WTC11 (cell line): ENCODE measurements at places on chromosomes 2 and 18.

DNA sequence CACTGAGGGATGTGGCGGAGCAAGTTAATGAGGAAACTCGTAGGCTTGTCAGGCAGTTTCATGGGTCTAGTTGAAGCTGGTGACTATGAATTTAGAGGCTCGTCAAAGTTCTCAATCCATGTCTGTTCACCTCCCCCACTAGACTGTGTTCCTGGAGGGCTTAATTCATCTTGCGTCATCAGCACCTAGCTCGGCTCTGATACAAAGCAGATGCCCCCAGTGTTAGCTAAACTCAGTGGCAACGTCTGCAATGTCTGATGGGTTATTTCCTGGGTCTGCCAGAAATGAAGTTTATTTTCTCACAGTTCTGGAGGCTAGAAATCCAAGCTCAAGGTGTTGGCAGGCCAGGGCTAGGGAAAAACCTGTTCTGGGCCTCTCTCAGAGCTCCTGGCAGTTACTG lies 140.6 kb downstream of the PID1 start:
- H3K27me3 ChIP-seq, result no peaks in the 10 kb centered on the region
- H3K27ac ChIP-seq, result no peak overlapping the region
- DNase-seq, result no peak
- no peak overlapping the region for H3K4me3 ChIP-seq
- H3K4me1 ChIP-seq, result no peaks in the 10 kb centered on the region

DNA sequence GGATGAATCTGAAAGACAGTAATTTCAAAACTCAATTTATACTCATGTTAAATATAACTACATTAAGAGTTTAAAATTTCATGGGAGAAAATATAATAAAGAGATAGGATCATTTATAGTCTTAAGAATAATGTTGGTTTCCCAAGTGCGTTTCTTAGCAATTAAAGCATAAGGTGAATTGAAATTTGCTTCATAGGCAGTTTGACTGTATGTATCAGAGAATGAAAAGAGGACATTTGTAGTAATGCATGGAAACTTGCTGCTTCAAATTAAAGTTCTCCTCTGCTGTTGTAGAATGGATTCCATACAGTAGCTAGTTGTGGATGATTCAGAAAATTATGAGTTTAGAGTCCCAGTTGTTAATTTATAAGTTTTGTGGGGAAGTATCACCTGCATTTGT lies 68.1 kb downstream of the NUP35 start:
- H3K27ac ChIP-seq, result no peak overlapping the region
- no peak for DNase-seq
- H3K4me3 ChIP-seq, result no peak overlapping the region
- H3K4me1 ChIP-seq, result no peaks in the 10 kb centered on the region

GRCh38 chr2:119960821-119961220 lies 52.1 kb upstream of the EPB41L5 start:
- H3K4me3 ChIP-seq, result no peak overlapping the region
- peaks cover 15% of the 10 kb centered on the region for H3K4me1 ChIP-seq
- DNase-seq, result no peak
- no peaks in the 10 kb centered on the region for H3K27me3 ChIP-seq

GRCh38 chr2:189584686-189585085 lies 4.1 kb upstream of the SLC40A1 start:
- peaks cover 68% of the 10 kb centered on the region for H3K27me3 ChIP-seq
- peaks cover 16% of the 10 kb centered on the region for H3K4me1 ChIP-seq
- no peak overlapping the region for H3K4me3 ChIP-seq

DNA sequence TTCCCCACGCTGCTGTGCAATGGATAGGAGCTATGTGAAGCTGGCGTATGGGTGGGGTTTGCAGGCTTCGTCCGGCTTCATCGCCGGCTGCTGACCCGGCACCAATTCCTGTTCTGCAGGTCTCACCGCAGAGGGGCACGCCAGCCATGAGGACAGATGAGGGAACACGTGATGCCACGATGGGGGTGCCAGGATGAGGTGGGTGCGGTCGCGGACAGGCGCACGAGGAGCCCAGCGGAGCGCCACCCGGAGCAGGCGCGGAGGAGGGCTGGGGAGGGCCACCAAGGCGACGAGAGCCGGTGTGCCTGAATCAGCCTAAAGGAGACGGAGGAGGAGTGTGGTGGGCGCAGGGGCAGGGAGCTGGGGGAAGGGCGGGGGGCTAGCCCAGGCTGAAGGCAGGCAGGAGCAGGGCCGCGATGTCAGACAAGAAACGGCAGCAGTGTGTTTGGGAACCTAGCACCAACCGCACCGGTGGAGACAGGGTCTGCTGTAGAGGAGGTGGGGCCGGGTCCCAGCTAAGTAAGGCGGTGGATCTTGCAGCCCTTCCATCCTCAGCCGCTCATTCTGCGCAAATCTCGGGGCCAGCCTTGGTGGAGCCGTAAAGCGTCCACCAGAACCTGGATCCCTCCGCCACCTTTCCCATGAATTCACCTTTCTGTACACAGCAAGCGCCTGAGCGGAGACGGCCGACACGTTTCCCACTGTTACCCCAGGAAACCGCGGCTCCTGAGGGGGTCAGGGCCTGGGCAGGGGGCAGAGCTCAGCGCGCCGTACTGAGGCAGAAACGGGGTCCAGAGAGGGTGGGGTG lies 17.0 kb upstream of the CD8A start:
- DNase-seq, result peak; percentile 66
- peak overlapping the region; percentile 86 for H3K4me3 ChIP-seq
- H3K36me3 ChIP-seq, result no peaks in the 10 kb centered on the region

GRCh38 chr18:58721566-58722239 lies 50.4 kb downstream of the MALT1 start:
- no peak for DNase-seq
- H3K27ac ChIP-seq, result no peak overlapping the region
- H3K27me3 ChIP-seq, result no peaks in the 10 kb centered on the region

- DNase-seq, result no peak
- H3K27me3 ChIP-seq, result no peaks in the 10 kb centered on the region; the same call in 1 of the 2 replicates
- H3K4me1 ChIP-seq, result peaks cover 10% of the 10 kb centered on the region
- no peak overlapping the region for H3K4me3 ChIP-seq
- 0 out of 2 replicates have a peak overlapping the region, but pooled peaks have one; percentile 61 for H3K27ac ChIP-seq
These were observed 65.7 kb upstream of the PPM1B start for GRCh38 chr2:44102790-44103562.

GRCh38 chr2:26913999-26914658 lies 56.3 kb upstream of the MAPRE3 start:
- H3K27me3 ChIP-seq, result peaks cover 3% of the 10 kb centered on the region; the same call in 1 of the 2 replicates
- peaks cover 24% of the 10 kb centered on the region for H3K4me1 ChIP-seq
- H3K4me3 ChIP-seq, result no peak overlapping the region
- DNase-seq, result peak; percentile 35
- H3K27ac ChIP-seq, result no peak overlapping the region

DNA sequence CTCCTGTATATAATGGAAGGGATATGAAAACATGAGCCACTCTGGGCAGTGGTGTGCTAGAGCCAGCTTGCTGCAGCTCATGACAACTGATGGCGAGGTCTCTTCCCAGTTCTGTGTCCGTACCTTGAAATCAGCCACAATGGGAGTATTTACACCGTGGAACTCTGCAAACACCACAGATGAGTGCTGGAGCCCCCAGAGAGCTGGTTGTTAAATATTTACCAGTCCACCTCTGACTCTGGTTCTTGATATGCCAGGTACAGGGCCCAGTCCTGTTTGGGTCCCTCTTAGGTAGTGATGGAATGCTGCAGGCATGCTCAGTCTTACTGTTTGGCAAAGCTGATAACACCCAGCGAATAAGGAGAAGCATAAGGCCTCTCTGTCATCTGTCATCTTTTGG lies 116.1 kb upstream of the GLI2 start:
- no peaks in the 10 kb centered on the region for H3K36me3 ChIP-seq
- H3K27ac ChIP-seq, result no peak overlapping the region
- H3K27me3 ChIP-seq, result peaks cover 3% of the 10 kb centered on the region
- H3K4me3 ChIP-seq, result no peak overlapping the region
- peaks cover 4% of the 10 kb centered on the region; the same call in 1 of the 2 replicates for H3K4me1 ChIP-seq

- H3K27ac ChIP-seq, result no peak overlapping the region
- no peak overlapping the region for H3K4me3 ChIP-seq
- H3K27me3 ChIP-seq, result no peaks in the 10 kb centered on the region; the same call in 1 of the 2 replicates
- peaks cover 11% of the 10 kb centered on the region for H3K4me1 ChIP-seq
- no peak for DNase-seq
- no peaks in the 10 kb centered on the region for H3K36me3 ChIP-seq
These were observed 93.6 kb downstream of the GYPC start for GRCh38 chr2:126749537-126749936.
